ENCODE measurements at places on chromosomes 1 and 21.

- no peak for DNase-seq
These were observed 142.7 kb downstream of the MRPS6 start for GRCh38 chr21:34215911-34216717.

DNA sequence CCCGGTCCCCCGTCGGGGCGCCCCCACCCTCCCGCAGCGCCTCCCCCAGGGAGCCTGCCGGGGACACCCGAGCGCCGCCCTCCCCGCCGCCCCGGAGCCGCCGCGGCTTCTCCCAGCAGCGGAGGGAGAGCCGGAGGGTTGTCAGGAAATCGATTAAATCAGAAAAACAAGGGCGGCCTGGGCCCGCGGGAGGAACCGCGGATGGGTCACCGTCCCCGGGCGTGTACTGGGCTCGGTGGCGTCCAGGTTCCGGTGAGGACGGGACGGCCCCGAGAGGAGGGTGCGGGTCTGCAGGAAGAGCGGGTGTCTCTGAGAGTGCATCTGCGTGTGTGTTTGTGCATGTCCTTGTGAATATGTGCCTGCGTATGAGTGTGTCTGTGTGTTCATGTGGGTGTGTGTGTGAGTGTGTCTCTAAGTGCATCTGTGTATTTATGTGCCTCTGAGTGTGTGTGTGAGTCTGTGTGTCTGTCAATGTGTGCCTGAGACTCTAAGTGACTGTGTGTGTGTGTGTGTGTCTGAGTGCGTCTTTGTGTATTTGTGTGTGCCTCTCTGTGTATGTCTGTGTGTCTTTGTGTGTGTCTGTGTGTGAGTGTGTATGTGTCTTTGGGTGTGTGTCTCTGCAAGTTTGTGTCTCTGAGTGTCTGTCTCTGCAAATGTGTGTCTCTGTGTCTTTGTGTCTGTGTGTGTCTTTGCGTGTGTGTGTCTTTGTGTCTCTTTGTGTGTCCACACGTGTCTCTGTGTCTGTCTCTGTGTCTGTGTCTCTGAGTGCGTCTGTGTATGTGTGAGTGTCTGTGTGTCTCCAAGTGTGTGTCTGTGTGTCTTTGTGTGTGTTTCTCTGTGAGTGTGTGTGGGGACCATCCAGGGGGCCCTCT, 1.1 kb downstream of the SPSB1 start:
- DNase-seq, result no peak

DNA sequence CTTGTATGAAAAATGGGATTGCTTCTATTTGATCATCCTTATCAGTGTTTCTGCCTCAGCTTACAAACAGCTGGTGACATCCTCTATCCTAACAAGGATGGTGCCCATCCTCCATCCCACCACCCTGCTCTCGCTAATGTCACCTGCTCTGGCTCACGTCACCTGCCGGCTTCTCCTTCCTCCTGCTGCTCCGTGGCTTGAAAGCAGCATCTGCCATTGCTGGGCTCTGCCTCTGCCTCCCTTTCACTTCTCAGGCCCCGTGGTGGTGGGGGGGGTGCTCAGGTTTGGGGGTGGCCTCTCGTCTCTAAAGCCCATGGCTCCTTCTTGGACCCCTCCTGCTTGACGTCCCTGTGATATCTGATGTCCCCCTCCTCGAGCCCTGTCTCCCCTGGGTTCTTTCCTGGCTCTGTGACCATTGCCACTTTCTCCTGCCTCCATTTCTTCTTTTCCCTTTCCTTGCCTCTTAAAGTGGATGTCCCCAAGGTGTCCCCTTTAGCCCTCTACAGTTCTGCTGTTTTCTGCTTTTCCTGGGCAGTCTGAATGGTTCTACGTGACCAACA, 135.5 kb upstream of the ERRFI1 start:
- DNase-seq, result no peak

DNA sequence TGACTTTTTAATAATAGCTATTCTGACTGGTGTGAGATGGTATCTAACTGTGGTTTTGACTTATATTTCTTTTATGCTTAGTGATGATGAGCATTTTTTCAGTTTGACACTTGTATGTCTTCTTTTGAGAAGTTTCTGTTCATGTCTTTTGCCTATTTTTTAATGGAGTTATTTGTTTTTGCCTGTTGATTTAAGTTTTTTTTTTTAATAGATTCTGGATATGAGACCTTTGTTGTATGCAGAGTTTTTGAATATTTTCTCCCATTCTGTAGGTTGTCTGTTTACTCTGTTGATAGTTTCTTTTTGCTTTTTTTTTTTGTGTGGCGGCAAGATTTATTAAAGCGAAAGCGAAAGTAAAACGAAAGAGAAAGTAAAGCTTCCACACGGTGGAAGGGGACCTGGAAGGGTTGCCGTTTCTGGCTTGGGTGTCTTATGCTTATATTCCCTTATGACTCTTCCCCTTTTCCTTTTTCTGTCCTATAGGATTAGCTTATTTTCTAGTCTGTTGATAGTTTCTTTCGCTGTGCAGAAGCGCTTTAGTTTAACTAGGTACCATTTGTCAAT, 67.6 kb downstream of the TBX19 start:
- DNase-seq, result peak; percentile 11

DNA sequence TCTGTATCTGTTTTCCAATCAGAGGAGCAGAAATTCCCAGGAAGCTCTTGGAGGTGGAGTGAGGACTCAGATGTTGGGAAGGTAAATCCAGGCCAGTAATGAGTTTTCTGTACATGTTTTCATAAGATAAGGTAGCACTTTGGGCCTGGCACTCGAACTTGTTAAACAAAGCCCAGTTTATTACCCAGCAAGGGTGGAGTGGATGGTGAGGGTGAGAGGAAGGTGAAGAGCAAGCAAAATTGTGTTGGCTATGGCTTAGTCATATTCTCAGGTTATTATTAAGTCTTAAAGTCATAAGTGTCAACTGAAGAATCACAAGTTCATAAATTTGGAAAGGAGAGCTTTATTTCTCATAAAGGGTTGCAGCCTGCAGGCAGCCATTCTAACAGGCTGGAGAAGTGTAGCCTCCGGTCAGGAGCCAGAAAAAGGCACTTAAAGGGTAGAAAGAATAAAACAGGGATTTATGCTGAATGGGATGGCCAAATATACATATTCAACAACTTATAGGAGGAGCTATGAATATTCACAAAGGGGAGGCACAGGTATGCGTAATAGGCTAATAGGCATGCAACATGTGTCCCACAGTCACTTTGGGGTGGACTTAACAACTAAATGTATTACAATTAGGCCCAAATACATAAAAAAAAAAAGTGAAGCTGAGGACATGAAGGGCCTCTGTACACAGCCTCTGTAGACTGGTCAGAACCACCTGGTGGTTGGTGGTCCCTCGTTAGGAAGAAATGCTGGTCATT, 523.9 kb downstream of the LMO4 start:
- no peak for DNase-seq

DNA sequence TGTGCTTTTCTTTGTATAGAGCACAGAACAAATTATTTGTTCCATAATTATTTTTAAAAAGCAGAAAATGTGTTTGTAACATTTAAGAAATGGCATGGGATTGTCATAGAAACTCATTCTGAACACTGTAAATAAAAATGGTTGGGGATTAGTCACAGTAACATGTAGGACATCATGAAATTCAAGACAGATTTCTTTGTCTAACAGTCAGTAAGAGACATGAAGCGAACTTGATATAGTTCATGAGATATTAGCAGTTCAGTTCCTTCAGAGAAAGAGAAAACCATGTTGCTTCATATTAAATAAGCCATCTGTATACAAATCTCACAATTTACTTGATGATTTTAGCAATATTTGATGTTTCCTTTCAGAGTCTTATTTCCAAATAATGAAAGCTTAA, 19.7 kb downstream of the NFIA start:
- no peak for DNase-seq

- no peak for DNase-seq
These were observed 174.2 kb downstream of the RUNX1 start for GRCh38 chr21:34874684-34875513.

DNA sequence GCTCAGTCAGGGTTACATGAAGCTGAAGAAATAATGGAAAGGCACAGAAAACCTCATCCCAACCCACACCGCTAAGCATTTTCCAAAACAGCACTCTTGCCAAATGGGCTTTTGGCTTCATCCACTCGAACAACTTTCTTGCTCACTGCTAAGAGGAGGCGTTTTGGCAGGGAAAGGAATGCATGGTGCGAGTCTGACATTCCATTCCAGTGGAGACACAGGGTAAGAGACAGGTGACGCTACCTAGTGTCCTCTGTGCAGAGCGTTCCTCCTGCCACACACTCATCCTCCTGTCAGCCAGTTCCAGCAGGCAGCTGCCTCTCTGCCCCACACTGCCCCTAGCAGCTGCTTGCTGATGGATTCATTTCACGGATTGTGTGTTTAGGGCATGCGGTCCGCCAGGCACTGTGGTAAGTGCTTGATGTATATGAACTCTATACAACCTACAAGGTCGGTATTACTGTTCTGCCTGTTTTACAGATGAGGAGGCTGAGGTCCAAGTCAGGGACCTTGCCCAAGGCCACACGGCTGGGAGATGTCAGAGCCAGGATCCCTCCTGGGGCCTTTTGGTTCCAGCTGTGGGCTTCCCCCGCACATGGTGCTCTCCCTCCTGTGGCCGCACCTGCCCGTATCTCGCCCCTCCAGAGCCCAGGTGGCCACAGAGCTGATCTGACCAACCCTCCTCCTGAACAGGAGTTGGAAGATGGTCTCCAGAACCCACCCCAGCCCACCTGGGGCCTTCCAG, 25.7 kb upstream of the BACE2 start:
- no peak for DNase-seq

DNA sequence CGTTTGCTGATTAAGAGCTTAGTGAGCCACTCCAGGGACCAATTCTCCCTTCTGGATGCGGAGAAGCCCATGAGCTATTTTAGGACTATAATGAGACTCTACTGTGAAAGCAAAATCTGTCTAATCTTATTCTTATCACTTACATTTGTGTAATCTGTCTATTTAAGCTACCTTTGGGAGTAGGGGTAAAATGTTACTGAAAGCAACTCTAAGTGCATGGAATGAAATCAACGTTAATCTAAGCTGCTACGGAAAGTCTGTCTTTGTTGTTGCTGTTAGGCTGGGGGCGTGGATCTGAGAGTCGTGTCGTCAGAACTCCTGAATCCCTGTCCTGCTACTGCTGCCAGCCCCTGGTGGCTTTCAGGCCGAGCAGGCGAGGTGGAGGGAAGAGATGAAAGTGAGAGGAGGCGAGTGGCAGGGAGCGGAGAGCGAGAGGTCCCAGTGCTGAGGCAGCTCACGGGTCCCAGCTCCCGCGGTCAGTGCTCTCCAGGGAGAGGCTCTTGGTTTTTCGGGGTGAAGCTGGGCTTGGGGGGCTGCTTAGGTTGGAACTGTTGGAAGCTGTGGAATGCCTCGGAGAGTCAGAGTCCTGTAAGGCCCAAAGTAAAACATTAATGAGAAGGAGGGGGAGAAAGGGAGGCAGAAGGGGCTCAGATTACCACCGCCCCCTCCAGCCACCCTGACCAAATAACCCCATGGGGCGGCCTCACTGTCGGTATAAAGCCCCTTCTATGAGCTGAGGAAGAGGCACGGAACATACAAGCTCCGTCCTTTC, 53.9 kb downstream of the COQ8A start:
- no peak for DNase-seq

DNA sequence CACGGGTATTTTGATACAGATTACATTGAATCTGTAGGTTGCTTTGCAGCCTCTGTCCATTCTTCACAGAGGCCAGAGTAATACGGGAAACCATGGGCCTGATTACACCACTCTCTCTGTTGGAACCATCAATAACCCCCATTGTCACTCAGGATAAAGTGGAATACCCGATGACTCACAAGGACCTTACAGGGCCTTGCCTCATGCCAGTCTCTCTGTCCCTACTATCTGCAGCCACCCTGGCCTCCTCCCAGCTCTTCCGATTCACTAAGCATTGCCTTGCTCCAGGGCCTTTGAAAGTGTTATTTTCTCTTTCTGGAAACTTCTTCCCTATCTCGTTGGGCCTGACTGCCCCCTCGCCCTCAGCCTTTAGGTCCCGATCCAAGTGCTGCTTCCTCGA, 61.7 kb downstream of the HMGB4 start:
- DNase-seq, result no peak

- no peak for DNase-seq
These were observed 82.2 kb upstream of the ACTRT2 start for GRCh38 chr1:2939041-2939552.

GRCh38 chr1:236670060-236670459, 16.2 kb upstream of the ACTN2 start:
- DNase-seq, result no peak

DNA sequence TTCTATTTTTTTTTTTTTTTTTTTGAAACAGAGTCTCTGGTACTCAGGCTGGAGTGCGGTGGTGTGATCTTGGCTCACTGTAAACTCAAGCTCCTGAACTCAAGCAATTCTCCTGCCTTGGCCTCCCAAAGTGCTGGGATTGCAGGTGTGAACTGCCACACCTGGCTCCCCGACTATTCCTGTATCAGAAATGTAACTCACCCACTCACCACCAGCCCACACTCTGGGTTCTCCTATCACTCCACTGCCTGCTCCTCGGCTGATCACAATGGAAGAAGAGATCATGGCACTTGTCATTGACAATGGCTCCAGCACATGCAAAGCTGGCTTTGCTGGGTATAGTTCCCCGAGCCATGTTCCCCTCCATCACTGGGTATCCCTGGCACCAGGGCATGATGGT, 15.9 kb downstream of the RABIF start:
- DNase-seq, result no peak

- DNase-seq, result no peak
These were observed 120.5 kb downstream of the IER5 start for GRCh38 chr1:181208967-181209366.

DNA sequence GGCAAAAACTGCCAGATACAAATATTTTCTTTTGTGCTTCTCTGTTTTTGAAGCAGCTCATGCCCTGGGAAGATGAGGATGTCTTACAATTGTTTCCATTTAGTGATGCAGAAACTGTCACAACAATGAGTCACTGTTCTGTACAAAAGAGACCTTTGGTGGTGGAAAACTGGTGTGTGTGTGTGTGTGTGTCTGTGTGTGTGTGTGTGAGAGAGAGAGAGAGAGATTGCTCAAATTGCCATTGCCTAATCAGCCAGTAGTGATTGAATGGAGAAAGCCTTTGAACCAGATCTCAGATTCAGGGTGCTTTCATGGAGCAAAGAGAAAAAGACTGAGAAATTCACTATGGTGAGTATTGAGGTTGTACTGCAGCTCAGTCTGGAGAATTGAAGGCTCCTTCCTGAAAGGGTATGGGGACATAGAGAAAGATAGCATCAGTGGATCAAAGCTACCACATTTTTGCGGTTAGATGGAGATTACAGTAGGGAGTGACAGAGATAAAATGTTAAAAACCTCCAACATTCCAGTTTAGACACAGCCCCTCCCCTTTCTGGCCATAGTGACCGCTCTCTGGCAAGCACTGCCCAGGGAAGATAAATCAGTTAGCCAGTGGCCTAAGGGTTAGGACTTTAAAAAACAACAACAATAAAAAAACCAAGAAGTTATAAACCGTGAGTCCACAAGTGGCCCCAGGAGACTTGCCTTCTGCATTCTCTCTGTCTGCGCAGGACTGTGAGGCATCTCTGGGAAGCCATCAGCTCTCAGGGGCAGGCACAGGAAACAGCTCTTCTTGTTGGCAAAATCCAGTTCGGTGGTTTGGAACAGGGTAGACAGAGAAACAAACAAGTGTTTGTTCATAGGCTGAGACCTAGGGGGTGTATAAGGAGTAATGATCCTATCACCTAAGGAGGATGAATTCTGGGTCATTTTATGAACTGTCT, 406.5 kb downstream of the DUSP10 start:
- DNase-seq, result no peak
